ENCODE measurements at places on chromosomes 16 and 17.
A peak's percentile ranks its signal among the peaks of the same experiment; 100 is the strongest.

GRCh38 chr17:7884581-7885366 lies 3.8 kb upstream of the CHD3 start:
- no peak for DNase-seq

DNA sequence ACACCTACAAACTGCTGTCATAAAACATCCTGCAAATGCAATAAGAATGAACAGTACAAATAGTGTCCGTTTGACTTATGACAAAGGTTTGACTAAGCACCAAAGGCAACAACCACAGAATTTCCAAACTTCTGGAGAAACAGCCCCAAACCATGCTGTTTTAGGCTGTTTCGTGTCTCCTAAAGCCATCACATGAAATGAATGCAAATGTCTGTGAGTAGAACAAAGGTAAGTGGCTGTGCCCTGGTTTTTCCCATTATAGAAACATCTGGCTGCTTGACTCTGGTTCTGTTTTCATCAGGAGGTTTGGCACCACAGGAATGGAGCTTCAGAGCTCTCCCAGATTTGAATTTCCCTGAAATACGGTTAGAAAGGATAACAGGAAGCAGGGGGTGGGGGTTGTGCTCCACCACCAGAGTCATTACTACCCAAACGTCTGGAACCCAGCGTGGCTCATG lies 4.6 kb upstream of the EMP2 start:
- no peak for DNase-seq

DNA sequence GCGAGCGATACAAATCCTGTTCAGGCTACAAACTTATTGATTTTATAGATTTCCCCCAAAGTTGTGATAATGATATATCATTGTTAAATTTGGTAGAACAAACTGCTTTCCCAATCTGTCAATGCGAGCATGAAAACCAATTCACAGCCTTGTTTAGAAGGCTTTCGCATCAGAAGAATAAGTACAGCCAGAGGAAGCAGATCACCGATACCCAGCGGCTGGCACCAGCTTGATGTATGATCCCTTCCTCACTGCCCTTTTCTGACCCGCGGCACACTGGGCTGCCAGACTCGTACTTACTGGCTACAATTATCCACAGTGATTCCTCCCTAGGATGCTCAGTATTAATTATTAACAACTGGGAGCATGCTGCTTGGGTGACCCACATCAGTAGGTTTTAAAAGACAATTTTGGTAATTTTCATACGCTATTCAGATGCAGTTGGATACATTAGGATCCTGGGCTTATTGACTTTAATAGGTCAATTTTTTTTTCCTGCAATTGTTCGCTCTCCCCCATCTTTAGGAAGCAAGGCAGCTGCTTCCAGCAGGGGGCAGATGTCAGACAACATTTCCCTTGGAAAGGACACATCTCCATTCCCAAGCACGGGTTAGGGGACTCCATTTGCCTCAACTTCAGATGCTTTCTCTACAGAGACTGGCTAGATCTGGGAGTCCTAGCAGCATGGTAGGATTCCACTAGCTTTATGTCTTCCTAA lies 582.7 kb upstream of the PSMD7 start:
- DNase-seq = no peak

DNA sequence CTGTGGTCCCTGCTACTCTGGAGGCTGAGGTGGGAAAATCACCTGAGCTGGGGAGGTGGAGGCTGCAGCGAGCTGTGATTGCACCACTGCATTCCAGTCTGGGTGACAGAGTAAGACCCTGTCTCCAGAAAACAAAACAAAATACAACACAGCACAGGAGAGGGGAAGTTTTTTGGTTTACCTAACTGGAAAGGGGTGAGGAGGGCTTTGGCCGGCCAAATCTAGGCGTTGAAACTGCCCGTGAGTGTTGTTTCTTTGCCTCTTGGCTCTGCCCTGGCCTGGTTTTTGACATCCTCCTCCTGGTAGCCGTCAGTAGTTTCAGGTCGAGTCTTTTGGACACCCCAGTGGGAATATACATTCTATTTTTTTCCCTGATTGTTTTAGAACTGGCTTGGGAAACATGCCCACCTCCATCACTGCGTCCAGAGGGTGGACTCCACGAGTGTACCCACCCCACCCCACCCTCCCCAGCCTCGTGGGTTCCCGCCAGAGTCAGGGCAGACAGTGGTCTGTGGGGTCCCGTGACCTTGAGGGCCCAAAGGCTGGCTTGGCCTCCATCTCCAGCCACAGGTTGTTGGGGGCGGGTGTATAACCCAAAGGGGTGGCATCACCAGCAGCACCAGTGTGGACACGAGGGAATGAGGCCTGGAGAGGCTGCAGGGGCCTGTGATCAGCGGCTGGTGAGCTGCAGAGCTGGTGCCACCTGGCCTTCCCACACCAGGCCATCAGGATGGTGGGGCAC lies 42.7 kb downstream of the NT5M start:
- no peak for DNase-seq

GRCh38 chr17:67557921-67558320 lies 159.8 kb upstream of the NOL11 start:
- no peak for DNase-seq

DNA sequence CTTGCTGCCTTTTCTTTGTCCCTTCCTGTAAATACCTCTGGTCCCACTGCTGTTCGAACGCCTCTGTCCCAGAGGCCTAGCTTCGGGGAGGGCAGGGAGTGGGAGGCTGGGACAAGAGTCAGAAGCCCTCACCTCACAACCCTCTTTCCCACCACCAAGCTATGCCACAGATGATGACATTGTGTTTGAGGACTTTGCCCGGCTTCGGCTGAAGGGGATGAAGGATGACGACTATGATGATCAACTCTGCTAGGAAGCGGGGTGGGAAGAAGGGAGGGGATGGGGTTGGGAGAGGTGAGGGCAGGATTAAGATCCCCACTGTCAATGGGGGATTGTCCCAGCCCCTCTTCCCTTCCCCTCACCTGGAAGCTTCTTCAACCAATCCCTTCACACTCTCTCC lies 10.4 kb downstream of the ARRB2 start:
- DNase-seq = no peak

DNA sequence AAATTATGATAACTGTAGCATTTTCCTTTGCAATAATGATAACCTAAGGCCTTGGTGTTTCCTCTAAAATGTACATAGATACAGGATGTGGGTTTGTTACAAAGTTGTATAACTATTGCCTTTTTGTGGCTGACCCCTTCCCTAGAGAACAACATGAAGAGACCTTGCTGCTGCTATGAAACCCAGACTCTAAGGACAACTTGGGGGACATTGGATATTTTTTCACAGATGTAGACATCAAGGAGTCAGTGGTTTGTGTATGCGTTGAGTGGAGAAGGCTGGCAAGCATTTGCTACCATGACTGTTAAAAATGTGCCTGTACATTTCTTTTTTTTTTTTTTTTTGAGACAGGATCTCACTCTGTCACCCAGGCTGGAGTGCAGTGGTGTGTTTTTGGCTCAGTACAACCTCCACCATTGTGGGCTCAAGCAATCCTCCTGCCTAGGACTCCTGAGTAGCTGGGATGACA lies 12.3 kb downstream of the HMOX2 start:
- DNase-seq = no peak

DNA sequence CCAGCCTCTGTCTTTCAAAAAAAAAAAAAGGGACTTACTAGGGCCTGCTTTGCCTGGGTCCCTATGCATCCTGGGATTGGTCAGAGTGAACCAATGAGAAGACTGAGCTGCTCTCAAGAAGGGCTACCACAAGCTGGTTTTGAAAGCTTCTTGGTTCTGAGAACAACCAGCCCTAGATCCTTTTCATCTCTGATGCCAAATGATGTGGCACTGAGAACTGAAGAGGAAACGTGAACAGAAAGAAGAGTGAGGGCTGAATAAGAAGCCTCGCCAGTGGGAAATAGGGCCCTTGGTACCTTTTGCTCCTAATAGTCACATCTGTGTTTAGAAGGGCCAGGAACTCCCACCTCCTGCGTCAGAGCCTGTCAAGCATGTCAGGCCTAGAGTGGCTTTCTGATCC lies 10.7 kb downstream of the TACO1 start:
- DNase-seq = no peak

GRCh38 chr16:50207652-50208051 lies 54.5 kb downstream of the TENT4B start:
- no peak for DNase-seq

DNA sequence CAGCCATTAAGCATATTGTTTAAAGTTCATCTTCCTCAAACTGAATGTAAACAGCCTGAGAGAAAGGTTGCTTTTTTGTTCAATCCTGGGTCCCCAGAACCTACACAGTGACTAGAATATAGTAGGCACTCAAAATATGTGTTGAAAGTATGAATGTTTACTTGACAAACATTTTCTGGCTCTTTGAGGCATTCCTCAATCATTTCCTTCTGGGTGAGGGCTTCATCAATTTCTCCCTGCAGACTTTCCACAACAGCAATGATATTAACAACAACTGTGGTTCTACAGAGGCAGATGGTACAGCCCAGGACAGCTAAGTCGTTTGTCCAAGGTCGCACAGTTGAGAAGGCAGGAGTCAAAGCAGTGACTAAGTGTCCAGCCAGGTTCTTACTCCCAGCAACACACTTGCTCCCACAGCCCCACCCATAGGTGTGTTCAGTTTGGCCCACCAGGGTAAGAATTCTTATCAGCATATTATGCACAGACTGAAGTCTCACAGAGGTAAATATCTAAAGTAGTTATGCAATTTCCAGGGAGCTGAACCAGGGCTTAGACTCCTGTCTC lies 61.1 kb downstream of the HS3ST3B1 start:
- no peak for DNase-seq

DNA sequence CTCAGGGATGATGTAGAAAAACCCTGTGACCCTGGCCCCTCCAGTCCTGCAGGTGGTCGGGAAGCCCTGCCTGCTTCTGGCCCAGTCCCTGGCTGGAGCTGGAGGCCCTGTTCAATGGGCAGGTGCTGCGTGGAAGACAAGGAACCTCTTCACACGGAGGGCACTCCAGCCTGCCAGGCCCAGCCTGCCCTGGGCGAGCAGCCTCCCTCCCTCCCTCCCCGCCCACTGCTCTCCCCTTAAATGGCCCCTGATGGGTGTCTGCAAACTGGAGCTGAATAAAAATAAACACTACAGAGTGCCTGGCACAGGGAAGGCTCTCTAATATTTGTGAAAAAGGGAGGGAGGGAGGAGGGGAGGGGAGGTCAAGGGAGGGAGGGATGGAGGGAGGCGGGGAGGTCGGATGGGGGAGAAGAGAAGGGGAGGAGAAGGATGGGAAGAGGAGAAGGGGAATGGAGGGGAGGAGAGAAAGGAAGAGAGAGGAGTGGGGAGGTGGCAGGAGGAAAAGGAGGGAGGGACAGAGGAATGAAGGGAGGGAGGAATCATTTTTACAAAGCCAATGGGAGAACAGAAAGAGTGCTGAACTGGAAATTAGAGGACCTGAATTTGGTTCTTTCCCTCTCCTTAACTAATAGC lies 222.8 kb upstream of the TNRC6C start:
- DNase-seq = peak; percentile 59

DNA sequence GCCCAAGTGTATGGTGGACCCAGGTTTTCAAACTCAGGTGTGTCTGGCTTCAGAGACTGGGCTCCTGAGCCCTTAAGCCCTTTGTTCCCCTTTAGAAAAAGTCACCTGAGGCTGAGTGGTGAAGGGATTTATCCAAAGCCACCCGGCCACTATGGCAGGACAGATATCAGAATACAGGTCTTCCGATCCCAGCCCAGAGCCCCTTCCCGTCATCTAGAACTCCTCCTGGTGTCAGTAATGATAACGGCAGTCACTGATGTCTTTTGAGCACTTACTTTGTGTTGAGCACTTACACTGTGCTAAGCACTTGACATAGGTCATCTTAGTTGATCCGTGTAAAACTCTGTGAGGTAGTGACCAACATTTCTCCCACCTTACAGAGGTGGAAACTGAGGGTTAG lies 16.6 kb downstream of the NOD2 start:
- no peak for DNase-seq

GRCh38 chr17:42067371-42068091 lies 17.1 kb upstream of the C17orf113 start:
- peak; percentile 5 for DNase-seq

DNA sequence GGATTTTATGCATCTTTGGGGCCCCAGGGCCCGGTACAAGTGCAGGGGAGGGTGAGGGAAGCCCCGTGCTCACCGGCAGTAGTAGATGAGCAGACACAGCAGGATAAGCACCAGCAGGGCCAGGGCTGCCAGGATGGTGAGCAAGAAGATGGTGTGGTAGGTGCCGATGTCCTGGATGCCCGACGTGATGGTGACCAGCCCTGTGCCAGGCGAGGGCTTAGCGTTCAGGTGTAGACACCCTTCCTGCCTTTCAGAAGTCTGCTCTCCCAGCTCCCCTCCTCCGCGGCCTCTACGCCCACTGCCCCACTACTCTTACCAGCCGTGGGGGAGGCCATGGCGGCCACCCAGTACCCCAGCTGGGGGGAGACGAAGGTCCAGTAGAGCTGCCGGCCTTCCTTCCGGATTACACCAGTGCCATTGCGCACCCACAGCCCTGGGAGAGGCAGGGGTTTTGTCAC lies 8.0 kb downstream of the FAM171A2 start:
- DNase-seq = no peak

GRCh38 chr17:19447085-19447583 lies 36.1 kb downstream of the RNF112 start:
- peak; percentile 35 for DNase-seq

DNA sequence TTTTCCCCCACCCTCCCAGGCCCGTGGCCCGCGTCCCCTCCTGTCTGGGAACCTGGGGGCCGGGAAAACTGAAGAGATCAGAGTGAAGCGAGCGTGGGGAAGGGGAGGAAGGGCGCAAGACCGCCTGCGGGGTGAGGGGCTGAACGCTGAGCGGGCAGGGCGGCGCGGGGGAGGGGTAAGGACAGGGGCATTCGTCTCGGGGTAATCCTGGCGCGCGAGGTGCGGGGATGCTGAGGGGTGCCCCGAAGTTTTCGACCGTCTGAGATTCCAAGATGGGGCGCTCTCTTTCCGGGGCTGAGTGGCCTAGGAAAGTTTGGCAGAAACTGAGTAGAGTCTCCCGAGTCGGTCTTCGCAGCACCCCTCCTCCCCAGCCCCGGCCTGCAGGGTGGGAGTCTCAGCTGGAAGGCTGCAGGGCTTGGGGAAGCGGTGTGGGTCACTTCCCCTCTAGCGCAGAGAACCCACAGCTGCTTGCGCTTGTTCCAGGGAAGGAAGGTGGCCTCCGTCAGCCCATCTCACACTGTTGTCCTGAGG lies 555 bp downstream of the TTYH2 start:
- DNase-seq = no peak

GRCh38 chr16:13829697-13830299 lies 90.2 kb upstream of the ERCC4 start:
- no peak for DNase-seq

DNA sequence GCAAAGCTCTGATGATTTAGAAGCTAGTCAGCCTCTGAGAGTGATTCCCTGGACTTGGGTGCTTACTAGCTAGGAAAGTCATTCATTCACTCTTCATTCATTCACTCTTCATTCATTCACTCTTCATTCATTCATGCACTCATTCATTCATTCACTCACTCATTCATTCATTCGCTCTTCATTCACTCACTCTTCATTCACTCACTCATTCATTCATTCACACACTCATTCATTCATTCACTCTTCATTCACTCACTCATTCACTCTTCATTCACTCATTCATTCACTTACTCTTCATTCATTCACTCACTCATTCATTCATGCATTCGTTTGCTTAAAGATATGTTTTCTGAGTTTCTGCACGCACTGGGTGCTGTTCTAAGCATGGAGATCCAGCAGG lies 292.7 kb upstream of the TNRC6C start:
- no peak for DNase-seq
